ENCODE measurements at places on chromosomes 3 and 15. TPM values are rescaled to one million over a fixed set of nuclear protein-coding genes. Genes with fewer than 3 reads are reported as not detected.

The CDHR4 gene
- not detected for total RNA-seq

The CNTN4 gene
- total RNA-seq: not detected

The MEX3B gene
- 1.9 TPM for total RNA-seq

DNA sequence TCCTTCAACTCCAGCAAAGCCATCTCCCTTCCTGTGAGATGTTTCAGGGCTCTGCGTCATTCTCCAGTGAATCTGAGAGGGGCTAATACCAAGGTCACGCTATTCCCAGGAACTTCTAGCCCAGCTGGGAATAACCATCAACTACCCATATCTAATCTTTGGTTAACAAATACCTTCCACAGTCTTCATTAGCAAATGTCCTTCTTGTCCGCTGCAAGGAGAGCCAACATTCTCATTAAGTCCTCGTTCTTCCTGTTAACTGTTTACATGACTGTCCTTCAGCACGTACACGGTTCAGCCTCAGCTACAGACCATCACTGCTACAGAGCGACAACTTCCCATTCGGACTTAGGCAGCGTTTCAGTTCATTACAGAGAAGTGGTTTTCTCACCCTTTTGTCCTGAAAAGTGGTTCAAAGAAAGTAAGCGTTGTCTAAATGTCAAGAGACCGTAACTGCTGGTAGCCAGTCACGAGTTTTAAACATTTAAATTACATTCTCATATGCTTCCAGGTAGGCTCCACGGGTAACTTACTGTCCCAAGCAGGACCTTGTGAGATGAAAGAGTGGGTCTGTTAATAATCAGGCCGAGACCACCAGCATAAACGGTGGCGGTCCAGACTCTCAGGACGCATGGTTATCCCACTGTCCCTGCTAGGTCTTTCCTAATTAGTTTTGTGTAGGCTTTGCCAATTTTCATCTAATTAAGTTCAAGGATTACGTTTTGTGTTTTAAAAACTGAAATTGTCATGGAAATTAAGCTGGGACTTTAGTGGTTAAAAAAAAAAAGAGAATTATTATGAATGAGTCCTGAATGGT lies 63.8 kb downstream of the CHSY1 start:
- no peak overlapping the region for H3K27ac ChIP-seq
- H3K27me3 ChIP-seq: no peaks in the 10 kb centered on the region
- DNase-seq: no peak

DNA sequence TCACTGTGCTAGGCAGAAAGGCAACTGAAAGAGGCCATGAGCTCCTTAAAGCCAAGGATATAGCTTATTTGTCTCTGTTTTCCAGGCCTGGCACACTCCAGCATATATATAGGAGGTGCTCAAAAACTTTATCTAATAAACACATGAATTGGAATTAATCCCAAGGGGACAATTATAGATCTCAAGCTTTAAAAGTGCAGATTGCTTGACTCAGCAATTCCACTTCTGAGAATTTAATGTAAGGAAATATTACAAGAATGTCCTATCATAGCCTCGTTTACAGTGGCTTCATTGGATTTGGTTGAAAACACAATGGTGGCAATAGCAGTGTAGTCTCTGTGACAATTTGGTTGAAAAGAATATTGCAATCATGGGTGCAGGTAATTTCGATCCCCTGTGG lies 267.3 kb downstream of the SHQ1 start:
- H3K4me1 ChIP-seq: no peaks in the 10 kb centered on the region
- H3K4me3 ChIP-seq: no peak overlapping the region
- no peak overlapping the region for H3K27ac ChIP-seq

The SYNPR gene
- total RNA-seq: not detected

GRCh38 chr3:181888234-181888633 lies 176.5 kb downstream of the SOX2 start:
- H3K27me3 ChIP-seq: no peaks in the 10 kb centered on the region
- H3K27ac ChIP-seq: no peak overlapping the region
- no peak for DNase-seq
- no peak overlapping the region for H3K4me3 ChIP-seq
- no peaks in the 10 kb centered on the region for H3K4me1 ChIP-seq

DNA sequence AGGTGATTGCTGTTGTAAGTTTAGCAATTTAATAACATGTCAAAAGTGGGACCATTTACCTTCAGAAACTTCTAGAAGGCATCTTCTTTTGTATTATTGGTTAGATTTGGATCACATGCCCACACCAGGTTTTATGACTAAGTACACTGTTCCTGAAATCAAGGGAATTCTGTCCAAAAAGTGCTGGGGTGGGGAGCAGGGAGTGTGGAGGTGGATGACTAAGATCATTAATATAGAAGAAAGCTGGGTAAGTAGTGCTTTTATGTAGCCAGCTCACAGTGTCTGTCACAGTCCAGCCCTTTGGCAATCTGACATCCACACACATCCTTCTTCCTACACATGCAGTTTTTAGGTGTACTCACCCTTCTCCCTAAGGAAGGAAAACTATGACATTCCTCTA lies 120.0 kb downstream of the TMCO5A start:
- no peaks in the 10 kb centered on the region for H3K36me3 ChIP-seq
- no peak for DNase-seq
- H3K27ac ChIP-seq: no peak overlapping the region
- H3K27me3 ChIP-seq: no peaks in the 10 kb centered on the region
- H3K4me3 ChIP-seq: no peak overlapping the region

The ACKR4 gene
- 0.12 TPM for total RNA-seq

GRCh38 chr3:42753757-42754156 lies 19.3 kb downstream of the CCDC13 start:
- no peaks in the 10 kb centered on the region for H3K27me3 ChIP-seq
- H3K36me3 ChIP-seq: no peaks in the 10 kb centered on the region
- no peak overlapping the region for H3K27ac ChIP-seq
- DNase-seq: no peak
- H3K4me1 ChIP-seq: no peaks in the 10 kb centered on the region

The ADAMTS9 gene
- 0.05 TPM for total RNA-seq

The CNTN3 gene
- not detected for total RNA-seq

The ECE2 gene
- not detected for total RNA-seq

GRCh38 chr15:23860290-23861245 lies 173.5 kb upstream of the NDN start:
- H3K27me3 ChIP-seq: no peaks in the 10 kb centered on the region
- H3K4me3 ChIP-seq: no peak overlapping the region
- DNase-seq: no peak
- H3K27ac ChIP-seq: no peak overlapping the region

The SUCNR1 gene
- total RNA-seq: 0.17 TPM

The GPR15 gene
- 1.1 TPM for total RNA-seq

GRCh38 chr15:101242160-101242998 lies 9.5 kb downstream of the CHSY1 start:
- H3K27me3 ChIP-seq: no peaks in the 10 kb centered on the region
- H3K4me1 ChIP-seq: no peaks in the 10 kb centered on the region
- H3K36me3 ChIP-seq: peaks cover 7% of the 10 kb centered on the region
- H3K4me3 ChIP-seq: no peak overlapping the region

DNA sequence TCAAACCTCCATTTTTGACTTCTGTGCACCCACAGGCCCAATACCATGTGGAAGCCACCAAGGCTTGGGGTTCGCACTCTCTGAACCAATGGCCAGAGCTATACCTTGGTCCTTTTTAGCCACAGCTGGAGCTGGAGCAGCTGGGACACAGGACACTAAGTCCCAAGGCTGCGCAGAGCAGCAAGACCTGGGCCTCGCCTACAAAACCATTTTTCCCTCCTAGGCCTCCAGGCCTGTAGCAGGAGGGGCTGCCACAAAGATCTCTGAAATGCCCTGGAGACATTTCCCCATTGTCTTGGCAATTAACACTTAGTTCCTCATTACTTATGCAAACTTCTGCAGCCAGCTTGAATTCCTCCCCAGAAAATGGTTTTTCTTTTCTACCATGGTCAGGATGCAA lies 81.3 kb downstream of the ZMAT3 start:
- no peaks in the 10 kb centered on the region for H3K36me3 ChIP-seq
- H3K4me3 ChIP-seq: no peak overlapping the region
- H3K27me3 ChIP-seq: no peaks in the 10 kb centered on the region
- DNase-seq: no peak
- H3K4me1 ChIP-seq: no peaks in the 10 kb centered on the region
- no peak overlapping the region for H3K27ac ChIP-seq

- H3K36me3 ChIP-seq: no peaks in the 10 kb centered on the region
- H3K4me3 ChIP-seq: no peak overlapping the region
- no peak overlapping the region for H3K27ac ChIP-seq
- H3K27me3 ChIP-seq: no peaks in the 10 kb centered on the region
- H3K4me1 ChIP-seq: no peaks in the 10 kb centered on the region
- no peak for DNase-seq
Observed at GRCh38 chr3:189488241-189488767, 142.9 kb upstream of the TP63 start.

DNA sequence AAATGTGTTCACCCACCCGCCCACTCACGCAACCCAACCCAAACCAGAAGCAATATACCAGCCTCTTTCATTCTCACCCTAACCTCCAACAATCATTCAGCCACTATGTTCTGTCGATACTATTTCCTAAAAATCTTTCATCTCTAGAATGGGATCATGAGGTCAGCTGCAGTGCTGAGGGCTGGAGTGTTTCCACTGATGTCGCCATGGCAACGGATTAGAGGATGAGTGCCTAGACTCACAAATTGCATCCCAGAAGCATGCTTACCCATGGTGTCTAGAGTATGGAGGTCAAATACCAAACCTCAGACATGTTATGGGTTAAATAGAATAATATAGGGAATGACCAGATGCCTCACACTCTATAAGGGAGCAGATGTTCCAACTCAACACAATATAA lies 138.5 kb downstream of the GABRB3 start:
- DNase-seq: no peak
- no peaks in the 10 kb centered on the region for H3K4me1 ChIP-seq
- no peak overlapping the region for H3K27ac ChIP-seq
- H3K27me3 ChIP-seq: no peaks in the 10 kb centered on the region
- no peaks in the 10 kb centered on the region for H3K36me3 ChIP-seq

The COLQ gene
- total RNA-seq: 1.9 TPM

DNA sequence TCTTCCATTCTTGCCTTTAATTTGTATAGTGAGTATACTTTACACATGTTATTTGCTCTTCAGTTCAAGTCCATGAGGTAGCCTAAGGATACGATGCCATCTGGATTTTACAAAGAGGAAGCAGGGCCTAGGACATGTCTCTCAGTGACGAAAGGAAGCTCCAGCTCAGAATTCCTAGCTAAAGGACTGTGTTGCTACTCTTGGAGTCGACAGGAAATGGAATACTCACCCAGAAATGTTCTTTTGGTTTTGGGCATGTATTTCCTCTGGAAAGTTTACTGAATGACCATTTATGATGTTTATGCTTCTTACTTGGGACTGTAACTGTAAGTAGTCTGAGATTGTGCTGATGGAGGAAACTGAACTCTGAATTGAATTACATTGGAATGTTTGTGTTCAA lies 12.5 kb downstream of the OXNAD1 start:
- H3K36me3 ChIP-seq: peaks cover 8% of the 10 kb centered on the region
- H3K27me3 ChIP-seq: no peaks in the 10 kb centered on the region
- no peak for DNase-seq
- H3K4me1 ChIP-seq: no peaks in the 10 kb centered on the region
- H3K4me3 ChIP-seq: no peak overlapping the region
